ENCODE measurements at places on chromosomes 1 and 21.

- no peak for DNase-seq
Measured at GRCh38 chr1:226444901-226445300, 37.0 kb upstream of the PARP1 start.

GRCh38 chr21:16159213-16159970, 429.6 kb downstream of the USP25 start:
- DNase-seq: no peak

GRCh38 chr1:70327306-70328076, 27.0 kb downstream of the ANKRD13C start:
- DNase-seq: no peak

GRCh38 chr21:23853796-23854379, 1753.4 kb downstream of the MRPL39 start:
- no peak for DNase-seq

GRCh38 chr1:78224861-78225552, 179.2 kb downstream of the GIPC2 start:
- DNase-seq: no peak

DNA sequence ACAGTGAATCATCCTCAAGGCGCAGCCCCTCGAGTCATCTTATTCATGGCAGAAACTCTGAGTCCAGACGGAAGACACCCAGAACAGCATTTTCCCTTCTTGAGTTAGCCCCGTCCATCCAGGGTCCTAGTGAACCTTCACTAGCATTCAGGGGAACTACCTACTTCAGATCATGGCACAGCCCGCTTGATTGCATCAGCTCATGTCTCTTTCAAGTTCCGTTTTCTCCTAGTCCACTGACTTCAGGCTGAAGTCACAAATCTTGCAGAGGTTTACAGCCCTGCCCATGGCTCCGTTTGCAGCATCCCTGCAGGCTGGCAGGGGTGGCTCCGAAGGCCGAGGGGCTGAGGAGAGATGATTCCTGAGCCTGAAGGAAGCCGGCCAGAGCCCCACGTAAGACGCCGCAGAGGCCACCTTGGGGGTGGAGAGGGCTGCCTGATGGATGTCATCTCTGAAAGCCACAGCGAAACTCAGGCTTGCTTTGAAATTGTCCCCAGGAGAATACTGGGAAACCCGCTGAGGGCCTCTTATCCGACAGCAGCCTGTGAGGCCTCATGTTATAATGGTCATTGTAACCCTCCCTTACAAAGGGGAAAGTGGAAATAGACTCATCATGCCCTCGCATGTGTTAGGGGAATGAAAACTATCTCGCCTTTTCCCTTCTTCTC, 310.2 kb upstream of the AJAP1 start:
- DNase-seq: no peak

DNA sequence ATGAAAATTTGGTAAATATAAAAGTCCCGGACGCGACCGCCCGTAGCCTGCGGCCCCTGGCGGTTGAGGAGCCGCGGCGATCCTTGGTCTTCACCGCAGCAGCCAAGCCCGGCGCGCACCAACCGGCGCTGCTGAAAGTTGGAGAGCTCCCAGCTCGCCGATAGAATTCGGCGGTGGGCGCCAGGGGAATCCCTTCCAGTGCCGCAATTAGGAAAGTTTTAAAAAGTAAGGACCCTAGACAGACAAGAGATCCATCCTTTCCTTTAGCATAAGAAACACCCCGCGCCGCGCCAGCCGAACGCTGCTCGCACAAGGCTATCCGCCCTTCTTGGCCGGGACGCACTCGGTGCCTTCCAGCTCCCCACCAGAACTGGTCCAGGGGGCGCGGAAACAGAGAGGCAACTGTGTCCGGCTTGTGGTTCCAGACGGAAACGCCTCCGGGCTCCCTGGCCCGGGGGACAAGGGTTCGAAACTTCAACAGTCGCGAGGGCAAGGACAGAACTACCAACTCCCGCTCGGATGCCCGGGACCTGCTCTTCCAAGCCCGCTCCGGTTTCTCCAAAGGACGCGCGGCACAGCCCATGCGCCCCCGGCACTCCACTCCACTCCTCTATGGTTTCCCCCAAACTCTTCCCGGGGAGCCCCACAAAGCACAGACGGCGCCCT, 1.7 kb downstream of the FAM78B start:
- DNase-seq: no peak

Data from HS-27A (cell line).